Thoracic aorta (tissue), 2 donors: ENCODE measurements at places on chromosomes 7 and 10. TPM values are rescaled to one million over a fixed set of nuclear protein-coding genes. Genes with fewer than 3 reads are reported as not detected.
A peak's percentile ranks its signal among the peaks of the same experiment; 100 is the strongest.

- no peak for DNase-seq
Observed at GRCh38 chr10:113538151-113538550, 14.7 kb upstream of the HABP2 start.

DNA sequence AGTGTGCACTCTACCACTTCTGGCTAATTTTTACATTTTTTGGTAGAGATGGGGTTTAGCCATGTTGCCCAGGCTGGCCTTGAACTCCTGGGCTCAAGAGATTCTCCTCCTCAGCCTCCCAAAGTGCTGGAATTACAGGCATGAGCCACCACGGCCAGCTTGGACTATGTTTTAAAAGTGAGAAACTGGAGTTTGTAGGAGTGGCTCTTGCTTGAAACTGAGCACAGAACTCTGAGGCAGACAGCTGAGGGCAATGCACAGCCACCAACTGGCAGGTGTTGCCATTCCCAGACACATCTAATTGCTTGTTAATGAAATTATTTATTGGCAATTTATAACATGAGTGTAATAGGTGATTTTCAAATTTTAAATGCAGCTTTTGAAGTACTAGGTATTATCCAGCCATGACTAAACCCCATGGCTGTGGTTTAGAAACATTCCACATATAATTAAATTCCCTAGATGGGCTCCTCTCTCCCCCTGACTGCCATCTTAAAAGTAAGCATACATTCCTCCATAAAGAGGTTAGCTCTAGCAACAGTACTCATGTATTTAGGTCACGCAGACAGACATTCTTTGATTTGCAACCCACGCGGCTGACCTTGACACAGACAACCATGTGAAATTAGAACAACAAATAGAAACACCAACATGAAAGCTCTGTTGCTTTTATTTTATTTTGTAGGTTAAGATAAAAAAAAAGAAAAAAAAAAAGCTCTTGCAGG, 19.8 kb downstream of the PANK1 start:
- no peak for DNase-seq

DNA sequence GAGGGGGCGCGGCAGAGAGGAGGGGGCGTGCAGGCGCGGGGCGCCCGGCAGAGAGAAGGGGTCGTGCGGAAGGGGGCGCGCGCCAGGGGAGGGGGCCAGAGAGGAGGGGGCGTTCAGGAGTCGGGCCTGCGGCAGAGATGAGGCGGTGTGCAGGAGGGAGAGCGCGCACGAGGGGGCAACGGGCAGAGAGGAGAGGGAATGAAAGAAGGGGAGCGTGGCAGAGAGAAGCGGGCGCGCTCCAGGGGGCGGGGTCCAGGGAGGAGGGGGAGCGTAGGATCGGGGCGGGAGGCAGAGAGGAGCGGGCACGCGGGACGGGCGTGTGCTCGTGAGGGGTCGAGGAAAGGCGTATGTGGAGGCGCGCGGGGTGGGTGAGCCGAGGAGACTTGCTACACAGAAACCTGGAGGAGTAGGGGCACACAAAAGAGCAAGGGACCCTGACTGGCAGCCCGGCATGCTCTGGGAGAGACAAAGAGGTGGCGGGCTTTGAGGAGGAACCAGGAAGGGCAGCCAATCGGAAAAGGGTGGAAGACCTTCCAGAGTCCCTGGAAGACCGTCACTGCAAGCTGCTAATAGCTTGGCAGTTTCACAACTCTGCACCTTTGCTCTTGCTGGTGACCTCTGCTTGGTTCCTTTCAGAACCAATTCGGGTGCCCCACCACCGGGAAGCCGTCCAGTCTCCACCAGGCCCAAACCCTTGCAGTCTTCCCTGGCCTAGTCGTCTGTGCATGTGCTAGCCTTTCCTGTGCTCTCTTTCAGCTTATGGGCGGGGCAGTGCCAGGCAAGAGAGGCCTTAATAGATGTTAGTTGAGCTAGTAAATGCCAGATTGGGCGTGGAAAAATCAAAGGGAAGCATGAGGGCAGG, 639 bp downstream of the DYDC2 start:
- no peak for DNase-seq

- DNase-seq = no peak
Observed at GRCh38 chr10:68957284-68957615, 1.3 kb downstream of the DDX21 start.

- no peak for DNase-seq
Observed at GRCh38 chr7:129368389-129368986, 65.7 kb upstream of the STRIP2 start.

DNA sequence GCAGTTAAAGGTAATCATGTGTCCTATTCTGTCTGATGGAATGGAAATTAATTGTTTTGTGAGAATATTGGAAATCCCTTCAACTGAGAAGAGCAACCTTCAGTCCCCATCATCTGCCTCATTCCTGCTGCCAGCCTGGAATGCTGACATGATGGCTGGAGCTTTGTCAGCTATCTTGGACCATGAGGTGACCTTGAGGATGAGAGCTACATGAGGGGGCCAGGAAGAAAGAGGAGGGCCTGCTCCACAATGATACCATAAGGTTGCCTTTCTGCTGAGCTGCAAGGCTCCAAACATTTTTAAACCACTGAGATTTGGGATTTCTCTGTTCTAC, 40.7 kb upstream of the C10orf71 start:
- no peak for DNase-seq

- DNase-seq = no peak
Observed at GRCh38 chr10:17237149-17237527, 9.1 kb downstream of the VIM start.

GRCh38 chr7:113548561-113548960, 370.2 kb downstream of the PPP1R3A start:
- DNase-seq = no peak

DNA sequence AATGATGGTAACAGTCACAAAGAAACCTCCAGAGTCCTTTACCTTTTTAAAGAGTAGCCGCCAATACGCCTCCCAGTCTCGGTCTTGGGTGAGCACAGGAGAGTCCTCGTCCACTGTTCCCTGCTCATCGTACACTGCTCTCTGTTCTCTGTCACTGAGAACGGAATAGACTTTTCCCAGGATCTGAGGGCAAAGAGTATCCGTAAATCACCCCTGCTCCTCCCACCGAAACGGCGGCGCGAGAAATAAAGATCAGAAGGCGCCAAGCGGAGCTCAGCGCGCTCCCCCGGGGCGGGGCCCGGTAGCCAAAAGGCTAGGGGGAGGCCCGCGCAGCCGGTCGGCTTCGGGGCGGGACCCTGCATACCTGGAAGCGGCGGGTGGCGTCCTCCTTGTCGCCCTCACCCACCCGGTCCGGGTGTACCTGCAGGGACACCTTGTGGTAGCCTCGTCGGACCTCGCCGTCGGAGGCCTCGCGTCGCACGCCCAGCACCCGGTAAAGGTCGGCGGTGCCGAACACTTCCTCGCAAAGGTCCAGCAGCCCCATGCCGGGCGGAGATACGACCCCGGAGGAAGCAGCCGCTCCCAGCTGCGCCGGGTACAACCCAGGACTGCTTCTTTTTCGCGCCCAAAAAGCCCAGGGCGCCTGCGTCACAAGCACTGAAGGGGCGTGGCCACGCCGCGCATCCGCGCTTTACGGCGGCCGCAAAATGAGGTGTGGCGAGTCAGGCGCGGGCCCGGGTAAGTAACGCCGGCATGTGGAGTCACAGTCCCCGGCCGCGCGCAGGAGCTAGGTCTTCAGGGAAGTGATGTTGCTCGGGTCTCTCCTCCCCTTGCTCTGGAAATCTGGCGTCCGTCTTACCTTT, at the start of gene DNAJC9:
DNAJC9 (minus strand) TSS at position 610 of the 863 bp plus-strand sequence; CDS start at position 544, 66 bp downstream.
- peak; percentile 90 for DNase-seq

The ATOH7 gene
- not detected for total RNA-seq
